ENCODE measurements at places on chromosomes 6 and 20.

GRCh38 chr20:44731657-44732056 lies 14.0 kb upstream of the KCNK15 start:
- DNase-seq = no peak

- DNase-seq = no peak
These were observed 87.5 kb downstream of the PREX1 start for GRCh38 chr20:48740292-48740649.

- DNase-seq = no peak
These were observed 38.2 kb downstream of the PMEPA1 start for GRCh38 chr20:57671662-57672061.

DNA sequence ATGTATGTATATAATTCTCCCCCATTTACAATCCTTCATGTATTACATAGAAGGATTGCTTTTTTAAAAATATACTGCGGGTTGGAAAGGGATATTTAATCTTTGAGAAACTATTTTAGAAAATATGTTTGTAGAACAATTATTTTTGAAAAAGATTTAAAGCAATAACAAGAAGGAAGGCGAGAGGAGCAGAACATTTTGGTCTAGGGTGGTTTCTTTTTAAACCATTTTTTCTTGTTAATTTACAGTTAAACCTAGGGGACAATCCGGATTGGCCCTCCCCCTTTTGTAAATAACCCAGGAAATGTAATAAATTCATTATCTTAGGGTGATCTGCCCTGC lies 3.6 kb downstream of the FOXC1 start:
- DNase-seq = no peak

DNA sequence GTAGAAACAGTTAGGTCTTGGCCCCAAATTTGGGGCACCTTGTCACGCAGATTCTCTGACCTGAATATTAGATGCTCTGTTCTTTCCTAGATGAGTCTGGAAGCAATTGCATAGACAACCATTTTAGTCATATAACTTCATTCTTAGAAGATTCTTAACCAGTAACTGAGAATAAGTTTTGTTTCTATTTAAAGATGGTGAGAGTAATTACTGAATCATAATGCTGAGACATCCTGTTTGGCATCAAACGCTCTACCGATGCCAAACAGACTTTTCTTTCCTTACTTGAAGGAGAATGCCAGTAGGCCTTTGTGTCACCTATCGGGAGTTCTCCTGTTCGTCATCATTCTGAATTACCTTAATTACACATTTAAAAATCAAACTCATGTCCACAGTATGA lies 131.6 kb upstream of the ID4 start:
- DNase-seq = no peak

GRCh38 chr6:36283608-36284007 lies 13.7 kb downstream of the PNPLA1 start:
- DNase-seq = no peak

- DNase-seq = no peak
These were observed 94.5 kb downstream of the SIM1 start for GRCh38 chr6:100370265-100370664.

DNA sequence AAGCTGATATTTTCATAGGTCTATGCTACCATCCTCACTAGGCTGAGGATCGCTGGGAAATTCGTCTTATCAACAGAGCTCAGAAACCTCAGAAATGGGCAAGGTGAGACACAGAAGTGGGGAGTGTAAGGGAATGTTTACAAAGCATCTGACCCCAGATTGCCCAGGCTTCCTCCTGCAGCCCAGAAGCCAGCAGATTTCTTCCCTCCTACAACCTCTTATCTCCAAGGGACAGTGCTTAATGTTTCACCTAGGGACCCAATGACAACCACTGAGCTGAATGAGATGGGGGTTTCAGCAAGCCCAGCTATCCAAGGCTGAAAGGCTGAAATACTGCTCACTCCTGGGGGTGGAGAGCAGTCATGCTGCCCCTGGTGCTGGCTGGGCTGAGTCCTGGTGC lies 52.4 kb upstream of the TBC1D7 start:
- DNase-seq = no peak

DNA sequence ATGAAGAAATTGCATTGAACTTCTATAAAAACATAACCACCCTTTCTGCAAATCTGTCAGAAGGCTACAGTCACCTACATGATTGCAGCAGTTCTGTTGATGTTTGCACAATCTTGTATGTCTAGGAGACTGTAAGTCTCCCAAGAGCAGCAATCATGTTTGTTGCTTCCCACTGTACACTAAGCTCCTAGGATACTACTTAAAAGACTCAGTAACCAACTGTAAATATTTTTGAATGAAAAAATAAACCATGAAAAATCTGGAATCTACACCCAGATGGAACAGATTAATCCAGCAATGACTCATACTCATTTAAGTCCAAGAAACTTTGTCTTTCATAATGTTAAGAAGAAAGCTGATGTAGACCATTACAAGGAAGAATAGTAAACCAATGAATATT lies 168.5 kb upstream of the ATXN1 start:
- DNase-seq = no peak

GRCh38 chr6:27531772-27532459 lies 59.0 kb upstream of the ZNF184 start:
- DNase-seq = no peak

DNA sequence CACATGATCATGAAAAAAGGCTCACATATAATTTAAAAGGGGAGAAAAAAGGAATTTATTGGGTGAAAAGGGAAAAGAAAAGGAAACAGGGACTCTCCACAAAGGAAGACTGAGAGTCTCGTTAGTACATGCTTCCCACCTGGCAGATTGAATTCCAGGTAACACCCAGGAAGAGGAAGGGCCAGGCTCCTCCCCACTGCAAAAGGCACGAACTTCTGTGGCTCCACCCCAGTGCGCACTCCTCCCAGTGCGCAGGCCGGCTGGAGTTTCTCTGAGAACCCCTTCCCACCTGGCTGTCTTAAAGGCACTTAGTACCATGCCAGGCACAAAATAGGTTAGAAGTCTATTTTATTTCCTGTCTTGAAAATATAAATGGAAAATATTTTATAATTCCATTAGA lies 129.8 kb downstream of the COL12A1 start:
- no peak for DNase-seq

- no peak for DNase-seq
These were observed 22.0 kb downstream of the FIG4 start for GRCh38 chr6:109713097-109713496.

DNA sequence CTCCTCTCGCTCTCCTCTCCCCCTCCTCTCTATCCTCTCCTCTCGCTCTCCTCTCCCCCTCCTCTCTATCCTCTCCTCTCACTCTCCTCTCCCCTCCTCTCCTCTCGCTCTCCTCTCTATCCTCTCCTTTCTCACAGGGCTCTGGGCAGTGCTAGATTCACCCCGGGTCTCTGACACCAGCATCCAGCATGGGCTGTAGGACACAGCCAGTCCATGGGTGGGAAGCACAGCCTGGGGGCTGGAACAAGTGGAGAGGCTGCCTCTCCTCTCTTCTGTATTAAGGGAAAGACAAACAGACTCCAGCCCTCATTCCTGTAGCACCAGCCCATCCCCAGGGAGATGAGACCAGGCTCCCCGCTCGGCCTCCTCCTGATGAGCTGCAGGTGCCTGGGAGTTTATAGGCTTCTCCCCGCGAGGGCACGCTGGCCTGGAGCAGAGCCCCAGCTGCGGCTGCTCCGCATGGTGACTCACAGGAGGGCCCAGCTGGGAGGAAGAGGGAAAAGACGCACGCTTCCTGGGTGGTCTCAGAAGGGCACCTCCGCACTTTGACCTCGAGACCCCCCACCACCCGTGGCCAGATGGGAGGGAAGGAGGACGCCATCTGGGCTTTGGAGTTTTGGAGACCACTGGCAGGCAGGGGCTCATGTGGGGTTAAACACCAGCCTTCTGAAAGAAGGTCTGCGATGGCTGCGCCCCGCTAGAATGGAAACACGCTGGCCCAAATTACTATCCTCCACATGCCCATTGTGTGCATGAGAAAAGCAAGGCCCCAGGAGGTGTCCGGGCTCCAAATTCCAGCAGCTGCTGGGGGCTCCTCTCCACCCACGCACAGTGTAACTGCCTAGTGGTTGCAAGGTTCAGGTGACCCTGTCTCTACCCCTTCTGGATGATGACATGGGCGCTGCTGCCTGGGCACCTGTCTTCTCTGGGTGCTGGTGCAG lies 68.0 kb downstream of the BMP7 start:
- DNase-seq = no peak

- DNase-seq = no peak
These were observed 47.4 kb downstream of the PKIB start for GRCh38 chr6:122657601-122658000.

DNA sequence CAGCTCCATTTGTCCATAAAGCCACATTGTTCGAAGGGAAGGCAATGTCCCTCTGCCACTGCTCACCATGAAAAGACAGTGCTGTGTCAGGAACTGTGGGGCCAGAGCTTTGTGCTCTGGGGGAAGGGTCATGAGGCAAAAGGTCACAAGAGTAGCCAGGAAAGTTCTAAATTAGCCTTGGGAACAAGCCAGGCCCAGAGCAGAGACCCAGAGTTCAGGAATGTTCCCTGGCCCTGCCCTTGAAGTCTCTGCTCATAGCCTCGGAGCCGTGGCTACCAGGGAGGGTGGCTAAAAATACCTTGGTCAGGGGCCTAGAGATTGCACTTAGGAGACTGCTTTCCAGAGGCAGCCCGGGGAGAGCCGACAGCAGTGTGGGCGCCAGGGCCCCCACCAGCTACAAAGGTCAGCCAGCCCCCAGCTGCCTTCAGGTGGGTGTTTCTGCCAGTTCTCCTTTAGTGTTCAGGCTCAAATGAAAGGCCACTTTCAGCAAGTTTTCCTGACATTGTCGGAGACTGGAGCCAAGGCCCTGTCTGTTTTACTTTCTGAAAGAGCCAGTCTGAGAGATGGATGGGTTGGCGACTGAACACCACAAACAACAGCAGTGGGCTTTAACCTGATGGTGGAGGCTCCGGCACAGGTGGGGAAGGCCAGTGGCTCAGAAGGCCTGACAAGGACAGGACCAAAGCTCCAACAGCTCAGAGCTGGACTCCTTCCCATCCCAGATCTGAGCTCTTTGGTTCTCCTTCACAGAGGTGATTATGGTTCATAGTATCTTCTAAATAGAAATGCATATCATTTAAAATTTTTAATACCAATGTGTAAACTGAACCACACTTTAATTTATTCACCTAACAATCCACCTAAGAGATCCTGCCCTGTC lies 76.2 kb downstream of the CDH26 start:
- DNase-seq = no peak

DNA sequence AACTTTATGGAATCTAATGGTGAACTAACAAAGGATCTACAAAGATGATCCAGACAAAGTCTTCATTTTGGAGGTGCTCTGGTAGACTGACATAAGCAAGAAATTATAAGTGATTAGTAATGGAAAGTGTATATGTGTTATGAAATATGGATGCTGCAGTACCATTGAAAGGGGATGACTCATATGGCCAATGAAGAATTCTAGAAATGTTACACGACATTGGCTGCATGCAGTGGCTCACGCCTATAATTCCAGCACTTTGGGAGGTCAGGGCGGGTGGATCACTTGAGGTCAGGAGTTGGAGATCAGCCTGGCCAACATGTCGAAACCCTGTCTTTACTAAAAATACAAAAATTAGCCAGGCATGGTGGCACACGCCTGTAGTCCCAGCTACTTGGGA lies 23.5 kb downstream of the CFAP206 start:
- DNase-seq = no peak

- DNase-seq = no peak
These were observed 118.4 kb downstream of the FARS2 start for GRCh38 chr6:5379647-5380242.

GRCh38 chr6:119234457-119234856 lies 115.1 kb downstream of the MAN1A1 start:
- DNase-seq = no peak

- no peak for DNase-seq
These were observed 107.9 kb downstream of the EPM2A start for GRCh38 chr6:145627451-145627850.

GRCh38 chr20:3559637-3560036 lies 88.8 kb downstream of the ATRN start:
- no peak for DNase-seq

- DNase-seq = no peak
These were observed 10.2 kb downstream of the VSX1 start for GRCh38 chr20:25071734-25072133.

DNA sequence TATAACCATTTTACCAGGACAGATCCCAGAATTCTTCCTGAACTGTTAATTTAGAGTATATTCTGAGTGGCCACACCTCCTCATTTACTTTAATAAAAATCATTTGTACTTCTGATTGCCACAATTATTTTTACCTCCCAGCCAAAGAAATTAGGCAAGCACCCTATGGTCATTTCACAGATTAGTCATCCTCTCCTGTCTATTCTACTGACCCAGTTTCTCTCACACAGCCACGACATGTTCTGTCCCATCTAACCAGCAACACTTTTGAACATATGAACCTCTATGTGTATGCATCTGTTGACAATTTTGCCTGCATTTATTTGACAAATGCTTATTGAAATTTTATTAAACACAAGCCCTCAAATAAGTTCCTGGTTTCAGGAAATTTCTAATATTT lies 202.6 kb upstream of the STXBP5 start:
- DNase-seq = no peak

GRCh38 chr20:61815678-61816077 lies 250.0 kb downstream of the TAF4 start:
- no peak for DNase-seq

DNA sequence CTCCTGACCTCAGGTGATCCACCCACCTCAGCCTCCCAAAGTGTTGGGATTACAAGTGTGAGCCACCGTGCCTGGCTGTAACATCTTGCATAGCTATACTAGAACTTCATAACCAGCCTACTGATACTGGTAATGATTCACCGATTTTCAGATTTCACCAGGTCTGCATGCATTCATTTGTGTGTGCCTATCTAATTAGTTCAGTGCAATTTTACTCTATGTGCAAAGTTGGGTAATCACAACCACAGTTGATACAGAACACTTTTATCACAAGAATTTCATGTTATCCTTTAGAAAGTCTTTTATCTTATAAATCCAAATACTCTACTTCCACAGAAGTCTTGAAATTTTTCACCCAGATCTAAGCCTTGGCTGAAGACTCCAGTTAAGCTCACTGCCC lies 22.2 kb downstream of the FASTKD5 start:
- DNase-seq = no peak

GRCh38 chr6:34679552-34680253 lies 16.9 kb downstream of the ILRUN start:
- no peak for DNase-seq

DNA sequence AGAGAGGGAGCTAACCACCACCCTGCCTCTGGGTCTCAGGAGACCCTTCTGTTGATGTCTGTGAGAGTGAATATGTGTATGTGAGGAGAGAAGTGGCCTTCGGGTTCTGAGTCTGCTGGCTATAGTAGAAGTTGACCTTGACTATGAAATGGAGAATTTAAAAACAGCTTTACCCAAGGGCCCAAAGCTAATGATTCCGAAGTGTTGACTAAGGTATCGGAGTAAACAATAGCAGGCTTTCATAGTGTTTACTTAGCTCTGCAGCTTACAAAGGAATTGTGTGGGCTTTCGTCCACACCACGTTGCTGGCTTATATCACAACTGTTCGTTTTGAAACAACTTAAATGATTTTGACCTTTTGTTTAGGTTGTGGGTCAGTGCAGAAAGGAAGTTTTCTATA lies 126.5 kb upstream of the JAG1 start:
- no peak for DNase-seq

All from activated CD4-positive, CD25-positive, alpha-beta regulatory T cell treated with anti-CD3 and anti-CD28 coated beads, Interleukin-2, amount 50 U/mL, for 72 hours (primary cell).